IMR-90 (cell line): ENCODE measurements at places on chromosomes 7 and 10.

GRCh38 chr10:12595936-12596576 lies 246.7 kb downstream of the CAMK1D start:
- no peak for DNase-seq

DNA sequence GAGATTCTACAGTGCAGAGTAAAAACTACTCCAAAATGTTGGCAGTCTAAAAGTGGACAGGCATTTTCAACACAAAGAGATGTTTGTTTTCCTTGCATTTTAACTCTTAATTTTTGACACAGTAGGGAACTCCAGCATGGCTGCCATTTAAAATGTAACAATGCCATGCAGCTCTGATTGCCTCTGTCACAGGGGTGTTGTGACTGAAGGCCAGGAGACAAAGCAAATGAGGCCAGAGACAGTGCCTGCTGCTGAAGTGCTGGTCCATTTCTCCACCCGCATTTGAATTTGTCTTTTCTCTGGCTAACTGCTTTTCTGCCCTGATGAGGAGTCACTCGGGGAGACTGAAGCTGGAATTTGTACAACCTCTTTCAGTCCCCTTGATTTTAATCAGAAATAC lies 710.6 kb upstream of the GALNT17 start:
- DNase-seq = no peak

DNA sequence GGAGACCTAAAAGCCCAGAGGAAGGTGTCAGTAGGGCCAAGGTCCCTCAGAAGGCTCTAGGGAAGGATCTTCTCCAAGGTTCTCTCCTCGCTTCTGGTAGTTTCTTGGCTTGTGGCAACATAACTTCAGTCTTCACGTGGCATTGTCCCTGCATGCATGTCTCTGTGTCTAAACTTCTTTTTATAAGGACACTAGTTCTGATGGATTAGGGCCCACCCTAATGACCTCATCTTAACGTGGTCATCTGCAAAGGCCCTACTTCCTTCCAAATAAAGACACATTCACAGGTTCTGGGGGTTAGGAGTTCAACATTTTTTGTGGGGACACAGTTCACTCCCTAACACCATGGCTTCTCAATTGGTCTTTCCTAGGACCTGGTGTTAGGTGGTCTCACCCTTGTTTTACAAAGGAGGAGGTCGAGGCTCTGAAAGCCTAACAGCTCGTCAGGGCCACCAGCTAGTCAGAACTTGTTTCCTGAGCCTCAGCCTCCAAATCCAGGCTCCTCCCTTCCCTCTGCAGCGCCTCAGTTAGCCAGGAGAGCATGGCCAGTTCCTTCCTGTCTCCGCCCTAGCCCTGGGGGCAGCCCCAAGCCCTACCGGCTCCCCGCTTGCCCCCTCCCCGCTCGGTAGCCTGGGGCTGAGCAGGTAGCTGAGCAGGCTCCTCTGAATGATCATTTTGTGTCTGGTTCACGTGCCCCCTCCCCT lies 109.7 kb upstream of the PPIF start:
- no peak for DNase-seq

DNA sequence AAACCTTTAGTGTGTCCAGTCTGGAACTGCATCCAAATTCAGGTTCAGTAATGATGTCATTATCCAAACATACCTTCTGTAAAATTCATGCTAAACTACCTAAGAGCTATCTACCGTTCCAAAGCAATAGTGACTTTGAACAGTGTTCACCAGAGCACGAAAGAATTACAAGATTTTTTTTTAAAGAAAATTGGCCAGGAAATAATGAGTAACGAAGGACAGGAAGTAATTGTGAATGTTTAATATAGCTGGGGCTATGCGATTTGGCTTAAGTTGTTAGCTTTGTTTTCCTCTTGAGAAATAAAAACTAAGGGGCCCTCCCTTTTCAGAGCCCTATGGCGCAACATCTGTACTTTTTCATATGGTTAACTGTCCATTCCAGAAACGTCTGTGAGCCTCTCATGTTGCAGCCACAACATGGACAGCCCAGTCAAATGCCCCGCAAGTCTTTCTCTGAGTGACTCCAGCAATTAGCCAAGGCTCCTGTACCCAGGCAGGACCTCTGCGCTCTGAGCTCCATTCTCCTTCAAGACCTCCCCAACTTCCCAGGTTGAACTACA lies 694 bp upstream of the FAS start:
- peak; percentile 86 for DNase-seq

DNA sequence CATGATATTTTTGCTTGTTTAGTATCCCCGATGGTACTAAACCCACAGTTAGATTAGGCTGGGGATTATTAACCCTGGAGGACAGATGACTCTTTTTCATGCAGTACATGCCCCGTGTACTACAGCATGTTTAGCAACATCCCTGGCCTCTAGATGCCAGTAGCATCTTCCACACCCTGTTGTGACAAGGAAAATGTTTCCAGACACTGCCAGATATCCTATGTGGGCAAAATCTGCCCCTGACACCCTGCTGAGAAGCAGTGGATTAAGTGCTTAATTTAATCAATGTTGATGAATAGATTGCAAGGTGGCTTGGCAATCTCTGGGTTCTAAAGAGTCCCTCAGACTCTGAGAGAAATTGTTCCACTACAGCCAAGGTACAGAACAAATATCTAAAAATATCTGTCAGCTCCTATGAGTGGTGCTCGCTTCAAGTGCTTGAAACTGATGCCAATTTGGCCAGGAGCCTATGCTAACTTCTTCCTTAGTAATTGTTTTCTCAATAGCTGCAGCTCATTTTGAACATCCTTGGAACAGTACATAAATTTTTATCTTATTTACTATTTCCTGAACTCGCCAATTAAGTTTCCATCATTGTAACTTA lies 247.0 kb downstream of the SORCS1 start:
- DNase-seq = no peak

- no peak for DNase-seq
Measured at GRCh38 chr10:87837445-87837844, 19.4 kb upstream of the ATAD1 start.

DNA sequence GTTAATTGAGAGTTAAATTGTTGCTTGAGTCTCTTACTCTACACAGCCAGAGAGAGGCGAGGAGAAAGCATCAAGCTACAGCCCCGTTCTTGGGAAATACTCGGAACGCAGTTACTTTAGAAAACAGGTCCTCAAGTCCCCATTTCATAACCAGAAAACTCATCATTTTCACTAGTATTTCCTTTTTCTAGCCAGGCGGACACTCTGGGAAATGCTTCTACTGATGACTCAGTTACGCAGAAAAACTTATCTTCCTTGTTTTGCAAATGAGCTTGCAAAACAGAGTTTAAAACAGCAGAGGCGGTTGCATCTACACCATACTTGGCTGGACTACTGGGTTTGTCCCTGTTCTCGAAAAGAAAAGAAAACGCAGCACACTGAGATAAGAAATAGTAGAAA lies 111.4 kb upstream of the FGFR2 start:
- no peak for DNase-seq

DNA sequence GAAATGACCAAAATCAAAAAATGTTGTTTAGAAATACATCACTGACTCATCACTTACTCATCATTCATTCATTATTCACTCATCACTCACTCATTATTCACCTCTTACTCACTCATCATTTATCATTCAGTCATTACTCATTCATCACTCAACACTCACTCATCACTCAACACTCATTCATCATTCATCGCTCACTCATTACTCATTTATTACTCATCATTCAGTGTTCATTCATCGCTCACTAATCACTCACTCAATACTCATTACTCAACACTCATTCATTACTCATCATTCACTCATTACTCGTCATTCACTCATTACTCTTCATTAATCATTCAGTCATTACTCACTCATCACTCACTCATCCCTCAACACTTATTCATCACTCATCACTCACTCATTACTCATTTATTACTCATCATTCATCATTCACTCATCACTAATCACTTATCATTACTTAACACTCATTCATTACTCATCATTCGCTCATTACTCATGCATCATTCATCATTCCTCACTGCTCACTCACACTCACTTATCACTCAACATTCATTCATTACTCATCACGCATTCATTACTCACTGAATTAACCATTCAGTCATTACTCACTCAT lies 238.5 kb downstream of the ADARB2 start:
- DNase-seq = no peak

DNA sequence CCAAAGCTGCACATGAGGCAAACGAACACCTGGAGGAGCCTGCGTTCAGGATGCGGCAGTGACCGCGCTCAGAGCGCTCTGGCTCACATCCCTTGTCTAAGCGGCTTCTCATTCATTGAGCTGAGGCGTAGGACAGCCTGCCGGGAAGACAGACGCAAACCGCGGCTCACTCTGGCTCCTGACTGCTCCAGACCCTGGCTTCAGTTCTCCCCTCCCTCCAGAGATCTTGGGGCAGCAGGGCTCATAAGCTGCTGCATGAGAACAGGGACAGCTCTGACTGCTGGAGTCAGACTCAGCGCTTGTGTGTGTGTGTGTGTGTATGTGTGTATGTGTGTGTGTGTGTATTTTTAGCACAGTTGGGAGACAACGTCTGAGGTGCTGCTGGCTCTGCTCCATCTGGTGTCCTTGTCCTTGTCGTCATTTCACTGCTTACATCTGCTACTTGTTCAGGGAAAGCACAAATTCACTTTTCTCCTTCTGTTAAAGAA lies 15.8 kb upstream of the LYZL2 start:
- peak; percentile 47 for DNase-seq

GRCh38 chr7:97021747-97022490 lies 2.7 kb downstream of the DLX5 start:
- no peak for DNase-seq

GRCh38 chr7:138207555-138207971 lies 131.3 kb downstream of the AKR1D1 start:
- DNase-seq = no peak

DNA sequence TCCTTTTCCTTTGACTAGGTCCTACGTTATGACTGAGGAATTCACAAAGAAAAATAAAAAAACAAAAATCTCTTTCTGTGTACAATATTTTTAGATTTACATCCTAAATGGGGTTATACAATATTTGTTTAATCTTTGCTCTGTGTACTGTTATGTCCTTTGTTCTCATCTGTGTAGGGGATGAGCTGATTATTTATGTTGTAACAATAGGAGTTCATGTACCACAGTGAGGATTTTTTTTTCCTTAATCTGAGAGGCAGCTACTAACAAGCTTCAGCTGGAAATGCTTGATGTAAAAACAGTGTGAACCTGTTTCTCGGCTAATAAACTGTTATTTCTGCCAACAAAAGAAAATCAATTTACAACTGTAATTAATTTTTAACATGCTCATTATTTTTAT lies 58.0 kb downstream of the ORC5 start:
- DNase-seq = no peak

DNA sequence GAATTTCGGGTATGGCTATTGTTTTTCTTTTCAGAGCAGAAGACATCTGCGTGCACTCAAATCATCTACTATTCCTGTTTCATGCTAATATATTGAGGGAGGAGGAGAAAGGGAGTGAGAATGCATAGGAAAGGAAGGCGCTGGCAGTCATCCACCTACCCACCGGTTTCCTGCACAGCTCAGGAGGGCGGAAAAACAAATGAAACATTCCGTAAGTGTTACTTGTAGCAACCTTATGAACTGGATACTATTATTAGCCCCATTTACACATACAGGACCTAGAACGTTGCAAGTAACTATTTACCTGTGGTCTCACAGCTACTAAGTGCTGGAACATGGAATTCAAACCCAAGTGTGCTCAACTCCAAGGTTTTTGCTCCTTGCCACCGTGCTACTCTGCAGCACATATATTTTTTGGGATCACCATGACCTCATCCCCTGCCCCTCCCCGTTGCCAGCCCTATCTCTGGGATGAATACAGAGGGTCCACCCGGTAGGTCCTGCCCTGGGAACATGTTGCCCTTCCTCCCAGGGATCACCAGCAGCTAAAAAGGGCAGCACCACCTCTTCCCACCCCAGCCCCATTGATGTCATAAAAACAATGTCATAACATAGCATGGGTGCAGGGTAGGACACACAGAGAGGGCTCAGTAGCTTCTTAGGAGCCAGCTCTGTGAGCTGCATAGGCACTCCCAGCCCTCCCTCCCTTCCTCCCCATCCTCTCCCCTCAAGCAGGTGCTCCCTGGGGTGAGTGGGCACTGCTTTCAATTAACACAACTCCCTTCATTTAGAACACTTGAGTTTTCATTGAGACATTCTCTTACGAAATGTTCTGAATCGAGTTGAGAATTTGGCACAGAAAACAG lies 16.9 kb downstream of the GFRA1 start:
- no peak for DNase-seq

DNA sequence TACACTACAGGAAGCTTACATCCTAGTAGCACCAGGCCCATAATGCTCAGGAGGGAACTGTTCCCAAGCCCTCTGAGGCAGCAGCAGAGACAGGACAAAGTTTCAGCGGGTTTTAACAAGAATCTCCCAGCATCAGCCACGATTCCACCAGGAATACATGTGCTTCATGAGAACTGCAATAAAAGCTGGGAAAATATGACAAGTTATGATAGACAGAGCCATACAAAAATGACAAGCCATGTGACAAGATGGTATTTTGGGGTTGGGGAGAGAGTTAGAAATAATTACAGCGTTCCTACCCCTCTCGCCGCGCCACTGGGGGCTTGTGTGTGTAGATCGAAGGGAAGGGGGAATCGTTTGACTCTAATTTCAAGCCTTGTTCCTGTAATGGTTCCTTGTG lies 112.7 kb upstream of the CTBP2 start:
- DNase-seq = no peak

GRCh38 chr7:79420464-79420863 lies 33.0 kb downstream of the MAGI2 start:
- peak; percentile 98 for DNase-seq

DNA sequence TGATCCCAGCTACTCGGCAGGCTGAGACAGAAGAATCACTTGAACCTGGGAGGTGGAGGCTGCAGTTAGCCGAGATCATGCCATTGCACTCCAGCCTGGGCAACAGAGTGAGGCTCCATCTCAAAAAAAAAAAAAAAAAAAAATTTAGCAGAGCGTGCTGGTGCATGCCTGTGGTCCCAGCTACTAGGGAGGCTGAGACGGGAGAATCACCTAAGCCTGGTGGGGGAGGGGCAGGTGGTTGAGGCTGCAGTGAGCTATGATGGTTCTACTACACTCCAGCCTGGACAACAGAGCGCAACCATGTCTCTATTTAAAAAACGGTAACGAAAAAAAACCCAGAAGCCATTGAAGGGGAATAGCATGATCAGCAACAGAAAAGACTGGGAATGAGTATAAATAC lies 89.9 kb downstream of the ARHGAP12 start:
- no peak for DNase-seq

DNA sequence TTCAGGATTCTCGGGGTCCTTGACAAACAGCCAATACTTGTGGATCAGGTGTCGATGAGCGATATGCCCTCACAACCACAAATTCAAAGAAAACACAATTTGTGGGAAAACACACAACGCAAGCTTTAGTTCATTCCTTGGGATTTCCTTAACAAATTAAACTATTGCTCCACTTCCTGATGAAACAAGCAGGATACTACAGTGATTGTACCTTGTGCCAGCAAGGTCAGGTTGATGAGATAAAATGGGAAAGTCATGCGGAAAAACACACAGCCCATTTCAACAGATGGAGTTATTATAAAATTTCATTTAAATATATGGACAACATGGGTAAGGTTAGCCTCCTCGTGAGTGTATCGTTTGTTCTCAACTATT lies 8.8 kb upstream of the RHOBTB1 start:
- no peak for DNase-seq

GRCh38 chr7:109879287-109879828 lies 1211.6 kb upstream of the LRRN3 start:
- DNase-seq = no peak

GRCh38 chr10:77574438-77574837 lies 63.2 kb downstream of the KCNMA1 start:
- DNase-seq = no peak
